ENCODE measurements at places on chromosomes 2 and 18. TPM values are rescaled to one million over a fixed set of nuclear protein-coding genes. Genes with fewer than 3 reads are reported as not detected.
A peak's percentile ranks its signal among the peaks of the same experiment; 100 is the strongest.

GRCh38 chr18:65298422-65298821 is 452.4 kb upstream of the CDH7 start:
- DNase-seq, result no peak

GRCh38 chr18:2847317-2848246 is 776 bp downstream of the EMILIN2 start:
- peak; percentile 73 for DNase-seq

GRCh38 chr2:55116966-55117365 is 66.7 kb upstream of the RTN4 start:
- no peak for DNase-seq

GRCh38 chr2:122831649-122832048 is 1076.2 kb downstream of the TSN start:
- no peak for DNase-seq

GRCh38 chr2:182854375-182855105 is 11.9 kb downstream of the FRZB start:
- DNase-seq, result peak; percentile 45

- peak; percentile 57 for DNase-seq
Observed at GRCh38 chr18:48847807-48848486, 102.8 kb downstream of the SMAD7 start.

DNA sequence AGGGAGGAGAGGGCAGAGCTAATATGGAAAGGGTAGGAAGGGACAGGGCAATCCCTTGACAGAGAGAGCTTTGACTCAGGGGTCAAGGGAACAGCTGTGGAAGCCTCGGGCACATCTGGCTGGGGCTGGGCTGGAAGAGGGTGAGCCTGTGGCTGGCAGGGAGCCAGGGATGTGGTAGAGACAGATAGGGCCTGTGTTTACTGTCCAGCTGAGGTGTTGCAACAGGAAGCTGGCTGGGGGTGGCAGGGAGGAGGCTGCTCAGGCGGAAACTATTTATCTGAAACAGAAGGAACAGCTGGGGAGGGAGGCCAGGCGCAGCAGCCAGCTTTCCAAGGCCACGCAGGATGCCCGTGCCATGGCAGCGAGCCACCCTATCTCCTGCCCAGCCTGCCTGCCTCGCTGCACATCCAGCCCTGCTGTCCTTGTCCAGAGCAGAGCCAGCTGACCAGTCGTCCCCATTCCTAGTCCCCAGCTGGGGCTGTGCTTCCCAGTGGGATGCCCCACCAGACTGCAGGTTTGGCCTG is 264.7 kb downstream of the CYP26B1 start:
- no peak for DNase-seq

DNA sequence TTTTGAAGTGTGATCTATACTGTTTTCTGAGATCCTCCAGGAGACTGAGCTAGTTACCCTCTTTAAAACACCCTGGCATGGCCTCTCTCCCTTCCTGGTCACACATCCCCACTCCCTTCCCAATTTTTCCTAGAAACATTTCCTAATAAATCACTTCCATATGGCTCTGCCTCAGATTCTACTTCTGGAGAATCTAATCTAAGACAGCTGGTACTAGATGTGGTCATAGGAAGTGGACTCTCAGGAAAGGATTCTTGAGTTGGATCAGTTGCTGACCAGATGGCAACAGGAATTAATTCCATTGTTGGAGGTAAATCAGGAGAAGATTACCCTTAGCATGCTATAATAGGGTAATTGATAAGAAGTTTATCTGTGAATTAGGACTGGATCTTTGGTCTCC is 310.5 kb downstream of the SATB2 start:
- no peak for DNase-seq

GRCh38 chr18:30676053-30676480 is 366.5 kb downstream of the DSC3 start:
- no peak for DNase-seq

- peak; percentile 7 for DNase-seq
Observed at GRCh38 chr18:9535430-9535991, 60.2 kb downstream of the RALBP1 start.

GRCh38 chr2:74511104-74511989 is 2.9 kb upstream of the TLX2 start:
- no peak for DNase-seq

DNA sequence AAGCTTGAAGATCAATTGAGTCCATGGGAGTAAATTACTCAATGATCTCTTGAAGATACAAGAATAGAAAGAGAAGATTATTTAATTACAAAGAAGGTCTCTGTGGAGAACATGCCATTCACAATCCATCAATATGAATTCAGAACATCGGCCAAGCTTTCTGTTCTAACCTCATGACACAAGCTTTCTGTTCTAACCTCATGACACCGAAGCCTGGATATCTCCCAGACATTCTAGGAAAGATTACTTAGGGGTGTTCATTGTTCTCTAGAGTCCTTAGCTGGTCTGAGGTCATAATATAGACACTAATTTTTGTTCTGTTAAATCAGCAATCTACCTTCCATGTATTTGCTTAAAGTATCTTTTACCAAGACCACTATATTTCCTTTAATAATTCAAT is 95.5 kb downstream of the RDH14 start:
- DNase-seq, result no peak

DNA sequence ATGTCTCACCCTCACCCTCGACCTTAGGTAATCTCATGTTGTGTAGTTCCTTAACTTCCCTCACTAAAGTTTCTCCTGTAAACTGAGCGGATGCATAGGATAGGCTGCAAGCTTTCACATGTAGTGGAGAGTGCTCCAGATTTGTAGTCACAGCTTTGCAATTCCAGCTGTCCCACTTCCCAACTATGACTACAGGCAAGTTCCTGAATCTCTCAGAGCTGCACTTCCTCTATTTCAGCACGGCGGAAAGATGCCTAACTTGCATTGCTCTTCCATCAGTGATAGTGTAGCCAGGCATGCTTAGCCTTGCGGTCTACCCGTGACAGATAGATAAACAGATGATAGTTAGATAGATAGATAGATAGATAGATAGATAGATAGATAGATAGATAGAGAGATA is 183.1 kb upstream of the CCDC68 start:
- DNase-seq, result no peak

DNA sequence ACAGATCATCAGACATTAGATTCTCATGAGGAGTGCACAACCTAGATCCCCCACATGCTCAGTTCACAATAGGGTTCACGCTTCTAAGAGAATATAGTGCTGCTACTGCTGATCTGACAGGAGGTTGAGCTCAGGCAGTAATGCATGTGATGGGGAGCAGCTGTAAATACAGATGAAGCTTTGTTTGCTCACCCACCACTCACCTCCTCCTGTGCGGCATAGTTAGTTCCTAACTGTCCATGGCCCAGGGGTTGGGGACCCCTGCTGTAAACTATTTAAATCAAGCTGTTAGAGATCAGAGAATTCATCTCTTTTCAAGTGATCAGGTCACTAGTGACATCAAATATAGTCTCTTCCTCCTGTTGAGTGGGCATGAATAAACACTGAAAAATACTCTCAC is 88.8 kb upstream of the ACVR2A start:
- DNase-seq, result peak; percentile 4

- DNase-seq, result no peak
Observed at GRCh38 chr18:50076277-50076676, 118.7 kb downstream of the MYO5B start.

DNA sequence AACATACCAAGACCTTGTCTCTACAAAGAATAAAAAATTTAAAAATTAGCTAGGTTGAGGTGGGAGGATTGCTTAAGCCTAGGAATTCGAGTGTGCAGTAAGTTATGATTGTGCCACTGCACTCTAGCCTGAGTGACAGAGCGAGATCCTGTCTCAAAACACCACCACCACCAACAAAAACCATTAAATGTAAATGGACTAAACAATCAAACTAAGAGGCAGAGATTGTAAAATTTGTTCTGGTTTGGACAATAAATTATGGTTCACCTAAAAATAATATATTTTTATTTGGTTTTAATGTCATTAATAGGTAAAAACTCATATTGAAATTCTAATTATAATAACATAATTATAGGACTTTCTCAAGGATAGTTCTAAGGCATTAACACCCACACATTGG is 9.9 kb upstream of the ATIC start:
- no peak for DNase-seq

GRCh38 chr2:71689393-71689792 is 236.0 kb downstream of the DYSF start:
- DNase-seq, result no peak

DNA sequence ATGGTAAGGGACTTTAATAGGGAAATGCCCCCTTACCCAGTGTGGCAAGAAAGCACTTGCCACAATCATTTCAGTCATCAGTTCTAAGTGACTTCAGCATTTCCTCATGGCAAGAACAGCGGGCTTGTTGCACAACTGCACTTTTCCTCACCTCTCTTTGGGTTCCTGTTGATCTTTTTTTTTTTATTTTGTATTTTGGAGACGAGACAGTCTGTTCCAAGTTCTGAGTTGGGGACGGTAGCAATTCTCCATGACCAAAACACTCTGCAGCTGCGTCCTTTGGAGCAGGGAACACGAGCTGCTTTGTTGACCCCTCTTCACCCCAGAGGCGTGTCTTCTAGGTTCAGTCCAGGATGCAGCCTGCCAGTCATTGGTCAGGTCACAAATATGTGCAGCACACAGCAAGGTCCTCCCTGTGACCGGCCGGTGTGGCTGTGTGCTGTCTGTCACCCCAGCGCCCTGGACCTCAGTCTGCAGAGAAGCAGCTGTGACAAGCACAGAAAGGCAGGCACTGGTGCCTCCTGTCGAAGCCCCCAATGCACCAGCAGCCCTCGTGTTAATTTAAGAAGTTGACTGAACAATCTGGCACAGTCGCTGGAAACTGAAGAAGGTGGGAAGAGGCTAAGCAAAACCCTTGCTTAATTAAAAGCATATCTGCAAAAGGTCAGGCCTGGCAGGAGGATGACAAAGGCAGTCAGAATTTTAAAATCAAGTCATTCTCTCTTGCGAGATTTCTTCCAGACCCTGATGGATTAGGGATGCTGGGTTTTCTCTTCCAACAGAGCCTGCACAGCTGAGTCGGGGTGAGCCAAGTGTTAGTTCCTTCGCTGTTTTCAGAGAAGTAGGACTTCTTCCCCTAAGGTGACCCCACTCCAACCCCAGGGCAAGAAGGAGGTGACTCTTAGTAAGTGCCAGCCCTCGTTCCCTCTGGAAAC is 96.7 kb upstream of the COPS8 start:
- peak; percentile 10 for DNase-seq

GRCh38 chr2:144615866-144616565 is 96.1 kb upstream of the ZEB2 start:
- DNase-seq, result no peak

DNA sequence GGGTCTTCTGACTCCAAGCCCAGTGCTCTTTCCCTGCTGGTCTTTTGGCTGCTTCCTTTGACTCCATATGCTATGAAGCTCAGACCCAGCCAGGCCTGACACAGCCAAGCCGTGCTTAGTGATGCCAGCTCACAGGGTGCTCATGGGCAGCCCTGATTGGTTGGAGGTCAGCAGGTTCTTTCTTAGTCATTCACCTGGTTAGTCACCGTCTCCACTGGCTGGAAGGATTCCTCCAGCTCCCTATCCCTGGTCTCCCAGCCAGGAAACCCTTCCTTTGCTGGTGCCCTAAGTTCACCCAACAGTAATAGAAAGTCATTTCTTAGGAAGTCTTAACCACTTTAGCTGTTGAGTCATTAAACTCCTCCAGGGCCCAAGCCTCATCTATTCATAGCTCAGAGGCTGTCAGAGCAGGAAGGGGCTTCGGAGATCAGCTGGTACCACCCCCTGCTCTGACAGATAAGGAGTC is 3.9 kb downstream of the KCNK3 start:
- no peak for DNase-seq

ZNF804A gene
- total RNA-seq, result not detected

KCNK3 gene
- total RNA-seq, result not detected

SLC16A14 gene
- total RNA-seq, result 10.8 TPM

FARSB gene
- total RNA-seq, result 16.4 TPM

NEU2 gene
- total RNA-seq, result not detected

DLGAP1 gene
- total RNA-seq, result 18.5 TPM

ACP1 gene
- 173 TPM for total RNA-seq

ESPNL gene
- total RNA-seq, result 0.59 TPM

DRC1 gene
- total RNA-seq, result not detected

MRPL33 gene
- 78.9 TPM for total RNA-seq
